ENCODE measurements at places on chromosomes 1 and 21. TPM values are rescaled to one million over a fixed set of nuclear protein-coding genes. Genes with fewer than 3 reads are reported as not detected.

The CFAP107 gene
- not detected for total RNA-seq

The LRRIQ3 gene
- total RNA-seq = 2.6 TPM

The ARHGEF10L gene
- 3.3 TPM for total RNA-seq

The MFAP2 gene
- 0.52 TPM for total RNA-seq

The ERG gene
- not detected for total RNA-seq

The OR6K3 gene
- total RNA-seq = not detected

The XPR1 gene
- total RNA-seq = 111 TPM

The TMEM167B gene
- total RNA-seq = 20.4 TPM

The FAM131C gene
- total RNA-seq = 3.8 TPM

The ADGRB2 gene
- total RNA-seq = 2.5 TPM

The NCMAP gene
- total RNA-seq = 1.6 TPM

The SMYD3 gene
- total RNA-seq = 334 TPM

The RYR2 gene
- total RNA-seq = 4.7 TPM

The TSPEAR gene
- total RNA-seq = not detected

The GJA4 gene
- not detected for total RNA-seq

The LCE2B gene
- not detected for total RNA-seq

The AURKAIP1 gene
- 128 TPM for total RNA-seq

The SPRR5 gene
- total RNA-seq = not detected

The IQGAP3 gene
- 28.7 TPM for total RNA-seq

The IGSF3 gene
- total RNA-seq = 1.7 TPM

Measured in NCI-H460 (cell line).